ENCODE measurements at places on chromosomes 5 and 9.
A peak's percentile ranks its signal among the peaks of the same experiment; 100 is the strongest.

DNA sequence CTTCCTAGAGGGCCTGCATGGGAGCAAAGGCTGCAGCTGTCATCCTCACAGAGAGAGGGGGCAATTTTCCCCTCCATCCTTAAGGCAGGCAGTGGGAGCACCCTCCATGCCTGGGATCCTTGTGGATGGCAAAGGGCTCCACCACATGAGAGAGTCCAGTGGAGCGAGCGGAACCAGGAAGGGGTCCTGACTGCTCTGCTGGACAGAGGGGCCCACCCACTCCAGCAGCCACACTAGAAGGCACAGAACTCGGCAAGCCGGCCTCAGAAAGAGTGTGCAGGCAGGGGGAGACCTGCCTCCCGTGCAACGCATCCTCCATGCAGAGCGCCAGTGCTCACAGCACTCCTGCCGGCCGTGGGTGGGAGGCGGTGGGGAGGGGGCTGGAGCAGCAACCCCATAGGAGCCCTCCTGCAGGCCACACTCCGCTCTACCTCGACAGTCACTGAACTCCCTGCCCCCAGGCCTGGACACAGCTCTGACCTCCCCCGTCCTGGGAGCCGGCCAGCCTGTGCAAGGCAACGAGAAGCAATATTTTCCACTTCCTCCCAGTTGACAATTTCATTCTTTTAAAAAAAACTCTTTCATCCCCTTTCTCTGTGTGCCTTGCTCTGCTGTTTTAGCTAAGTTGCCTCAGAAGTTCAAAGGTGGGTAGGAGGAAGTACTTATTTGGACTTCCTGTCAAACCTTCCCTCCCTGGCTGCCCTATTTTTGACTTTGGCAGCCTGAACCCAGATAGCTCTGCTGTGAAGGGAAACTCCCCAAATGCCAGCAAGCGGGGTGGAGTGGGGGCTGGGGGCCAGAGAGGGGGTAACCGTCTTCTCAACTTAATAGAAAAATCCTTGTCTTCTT is 5.3 kb upstream of the LCP2 start:
- DNase-seq = peak; percentile 91

DNA sequence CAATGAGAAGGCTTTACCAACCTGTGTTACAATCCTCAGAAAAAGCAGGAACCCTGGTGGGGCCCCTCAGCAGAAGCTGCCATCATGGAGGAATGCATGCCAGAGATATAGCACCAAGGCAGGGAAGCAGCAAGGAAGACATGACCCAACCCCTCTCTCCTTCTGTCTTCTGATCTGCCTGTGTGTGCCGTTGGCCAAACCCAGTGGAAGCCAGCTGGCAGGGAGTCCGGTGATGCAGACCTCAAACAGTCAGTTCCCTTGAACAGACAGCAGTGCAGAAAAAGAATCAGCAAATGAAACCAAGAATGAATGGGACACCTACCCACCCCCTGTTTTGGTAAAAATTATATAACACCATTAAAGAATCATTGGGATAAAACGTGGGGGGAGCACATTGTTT is 234.2 kb downstream of the ZNF608 start:
- DNase-seq = no peak

GRCh38 chr5:131810510-131811249 is 13.9 kb upstream of the FNIP1 start:
- peak; percentile 73 for DNase-seq

GRCh38 chr5:179795863-179796833 is 2.4 kb downstream of the LTC4S start:
- peak; percentile 94 for DNase-seq

- peak; percentile 70 for DNase-seq
Observed at GRCh38 chr9:133135146-133135745, 14.2 kb upstream of the RALGDS start.
